Left colon (tissue), 2 donors: ENCODE measurements at places on chromosomes 5 and 9. TPM values are rescaled to one million over a fixed set of nuclear protein-coding genes. Genes with fewer than 3 reads are reported as not detected.
A peak's percentile ranks its signal among the peaks of the same experiment; 100 is the strongest.

GRCh38 chr5:81739291-81739690 lies 11.6 kb downstream of the SSBP2 start:
- no peak for DNase-seq

GRCh38 chr9:133989625-133990365 lies 2.3 kb downstream of the VAV2 start:
- no peak for DNase-seq

MEF2C gene
- total RNA-seq = 10.0 TPM

- DNase-seq = no peak
These were observed 154.5 kb downstream of the ARHGEF28 start for GRCh38 chr5:73780302-73781080.

ELOVL7 gene
- 30.5 TPM for total RNA-seq

CTXN3 gene
- not detected for total RNA-seq

GRCh38 chr5:163106098-163106497 lies 331.3 kb upstream of the CCNG1 start:
- no peak for DNase-seq

GRCh38 chr5:136028782-136029742 lies at the start of gene TGFBI:
Gene TGFBI, plus strand, starts transcription at chr5:136028988. Its CDS starts 68 bp downstream, at chr5:136029056.
- peak; percentile 81 for DNase-seq

DNA sequence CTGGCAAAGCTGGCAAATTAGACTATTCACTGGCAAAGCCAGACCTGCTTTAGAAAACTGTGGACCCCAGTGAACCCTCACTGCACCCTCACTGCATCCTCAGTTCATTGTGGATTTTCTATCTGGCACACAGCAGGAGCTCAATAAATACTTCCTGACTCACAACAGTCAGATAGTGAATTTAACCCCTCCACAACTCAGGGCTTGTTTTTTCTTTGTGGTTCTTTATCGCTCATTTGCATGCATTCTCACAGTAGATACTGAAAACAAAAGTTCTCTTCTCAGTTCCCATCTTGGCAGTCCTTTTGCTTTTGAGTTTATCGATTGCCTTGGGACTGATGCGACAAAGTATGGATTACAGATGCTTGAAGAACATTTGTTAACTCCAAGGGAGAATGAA lies 99.8 kb downstream of the ACTL7B start:
- DNase-seq = no peak

TCF7 gene
- 3.0 TPM for total RNA-seq

GRCh38 chr5:32443145-32443540 lies 1.4 kb downstream of the ZFR start:
- DNase-seq = no peak

NME5 gene
- total RNA-seq = 1.0 TPM

ANKRD31 gene
- 0.11 TPM for total RNA-seq

SPINK7 gene
- not detected for total RNA-seq

DNA sequence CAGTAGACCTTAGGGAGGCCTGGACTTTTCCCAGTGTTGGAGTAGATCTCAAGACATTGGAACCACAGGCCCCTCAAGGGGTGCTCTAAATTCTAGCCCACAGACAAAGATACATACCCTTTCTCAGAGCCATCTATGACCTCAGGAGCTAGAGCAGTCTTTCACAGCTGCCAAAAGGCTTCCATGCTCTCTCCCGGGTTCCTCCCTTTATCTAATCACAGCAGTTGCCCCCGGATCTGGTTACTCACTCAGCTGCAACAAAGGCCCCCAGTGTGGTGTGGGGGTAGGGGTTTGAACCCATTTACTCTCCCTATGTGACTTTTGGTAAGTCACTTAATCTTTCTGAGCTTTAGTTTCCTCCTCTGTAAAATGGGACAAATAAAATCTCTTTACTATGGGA lies 27.0 kb downstream of the POU4F3 start:
- no peak for DNase-seq

DNA sequence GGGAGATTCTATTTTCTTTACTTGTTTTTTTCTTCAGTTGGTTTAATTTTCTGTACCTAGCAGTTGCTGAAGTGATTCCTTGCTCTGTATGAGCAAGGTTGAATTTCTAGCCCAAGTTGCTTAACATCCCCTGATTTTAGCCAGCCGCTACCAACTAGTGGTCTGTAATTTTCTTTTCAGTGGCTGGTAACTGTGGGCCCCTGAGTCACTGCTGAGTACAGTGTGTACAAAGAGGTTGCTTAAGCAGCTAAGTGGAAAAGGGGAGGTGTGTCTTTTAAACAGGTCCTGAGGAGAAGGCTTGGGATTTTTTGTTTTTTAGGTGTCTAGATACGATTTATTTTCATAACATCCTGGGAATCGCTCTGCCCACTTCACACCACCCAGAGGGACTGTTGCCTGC lies 254.7 kb downstream of the NR3C1 start:
- DNase-seq = no peak

DNA sequence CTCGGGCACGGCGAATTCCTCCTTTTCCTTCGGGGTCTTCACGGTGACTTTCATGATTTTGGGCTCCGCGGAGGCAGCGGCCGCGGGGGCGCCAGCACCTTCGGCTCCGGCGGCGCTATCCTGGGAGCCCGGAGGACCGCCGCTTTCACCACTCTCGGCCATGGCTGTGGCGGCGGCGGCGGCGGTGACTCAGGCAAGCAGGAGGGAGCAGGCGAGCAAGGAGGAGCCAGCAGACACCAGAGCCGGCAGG lies 315 bp downstream of the UBQLN1 start:
- no peak for DNase-seq

DNA sequence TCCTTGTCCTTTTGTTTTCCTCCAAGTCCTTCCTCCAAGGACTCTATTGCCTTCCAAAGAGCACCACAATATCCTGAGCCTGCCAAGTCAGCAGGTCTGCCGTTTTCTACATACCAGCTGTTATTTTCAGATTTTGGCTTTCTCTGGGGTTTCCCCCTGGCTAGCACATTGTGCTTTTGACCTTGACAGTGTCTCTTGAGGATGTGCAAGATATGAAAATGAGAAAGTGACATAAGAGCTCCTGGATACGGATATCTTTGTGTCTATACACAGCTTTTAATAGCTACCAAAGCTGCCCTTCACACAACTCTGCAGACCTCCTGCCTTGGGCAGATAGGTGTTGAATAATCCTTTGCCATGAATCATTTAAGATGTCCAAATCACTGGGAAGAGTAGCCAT lies 67.0 kb downstream of the HAPLN1 start:
- no peak for DNase-seq

- no peak for DNase-seq
These were observed 103.2 kb upstream of the VCAN start for GRCh38 chr5:83368319-83368718.

EPB41L4B gene
- 147 TPM for total RNA-seq

HSD17B3 gene
- 0.87 TPM for total RNA-seq

TAF11L10 gene
- total RNA-seq = not detected

RPP25L gene
- total RNA-seq = 40.7 TPM

AK8 gene
- total RNA-seq = not detected

GRCh38 chr9:89721971-89722530 lies 117.2 kb downstream of the GADD45G start:
- no peak for DNase-seq

DNA sequence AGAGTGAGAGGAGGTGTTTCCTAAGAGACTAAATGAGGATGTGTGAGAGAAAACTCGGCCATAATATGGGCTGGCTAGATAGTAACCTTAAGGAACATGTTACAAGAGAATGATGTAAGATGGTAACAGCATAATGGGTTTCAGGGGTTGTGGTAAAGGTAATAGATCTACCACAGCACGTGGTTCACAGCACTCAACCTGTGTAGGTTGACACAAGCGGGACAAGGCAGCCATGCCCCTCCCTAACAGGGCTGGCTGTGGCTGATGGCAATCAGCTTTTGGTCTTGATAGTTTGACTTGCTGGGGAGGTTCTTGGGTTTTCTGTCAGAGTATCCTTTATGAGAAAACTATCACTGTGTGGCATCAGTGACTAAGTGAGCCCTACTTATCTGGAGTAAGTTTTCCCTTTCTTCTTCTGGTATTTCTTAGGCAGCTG lies 138.6 kb downstream of the TRIO start:
- DNase-seq = no peak

TMEM8B gene
- 16.4 TPM for total RNA-seq

SLC36A2 gene
- not detected for total RNA-seq

GRCh38 chr5:35963381-35963843 lies 25.0 kb upstream of the CAPSL start:
- DNase-seq = no peak

- DNase-seq = no peak
These were observed 142.9 kb downstream of the GNA14 start for GRCh38 chr9:77505232-77505631.

DNA sequence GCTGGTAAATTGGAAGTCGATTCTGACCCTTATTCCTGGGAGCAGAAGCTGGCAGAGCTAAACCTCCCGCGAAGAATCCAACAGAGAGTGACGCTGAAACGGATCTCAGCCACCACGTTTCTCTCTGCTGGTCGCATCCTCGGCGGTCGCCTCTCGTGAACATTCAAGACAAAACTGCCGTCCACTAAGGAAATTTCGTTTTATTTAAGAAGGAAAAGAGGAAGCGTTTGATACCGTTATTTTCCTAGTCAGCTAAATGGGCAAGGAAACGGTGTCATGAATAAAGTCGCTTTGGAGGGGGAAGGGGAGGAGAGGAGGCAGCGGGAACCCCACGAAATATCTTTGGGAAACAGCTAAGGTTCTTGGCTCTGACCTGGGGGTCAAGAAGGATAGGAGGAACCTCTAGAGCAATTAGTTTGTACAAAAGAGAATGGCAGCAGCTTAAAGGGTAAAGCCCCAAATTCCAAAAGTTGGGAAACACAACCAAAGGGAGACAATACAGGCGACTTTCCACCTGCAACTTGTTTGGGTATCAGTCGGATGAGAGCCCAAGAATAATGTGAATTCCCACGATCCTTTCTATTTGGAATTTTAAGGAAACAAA lies 1.9 kb downstream of the FOXB2 start:
- no peak for DNase-seq

- no peak for DNase-seq
These were observed 189.0 kb downstream of the RGS3 start for GRCh38 chr9:113652355-113653152.

TAF1L gene
- total RNA-seq = not detected

- no peak for DNase-seq
These were observed 158.6 kb downstream of the MELK start for GRCh38 chr9:36731068-36731956.

FBLL1 gene
- not detected for total RNA-seq

CBY3 gene
- total RNA-seq = not detected

- no peak for DNase-seq
These were observed 98.2 kb downstream of the CAMSAP1 start for GRCh38 chr9:135809166-135809565.

NOXA1 gene
- total RNA-seq = 33.3 TPM

DNA sequence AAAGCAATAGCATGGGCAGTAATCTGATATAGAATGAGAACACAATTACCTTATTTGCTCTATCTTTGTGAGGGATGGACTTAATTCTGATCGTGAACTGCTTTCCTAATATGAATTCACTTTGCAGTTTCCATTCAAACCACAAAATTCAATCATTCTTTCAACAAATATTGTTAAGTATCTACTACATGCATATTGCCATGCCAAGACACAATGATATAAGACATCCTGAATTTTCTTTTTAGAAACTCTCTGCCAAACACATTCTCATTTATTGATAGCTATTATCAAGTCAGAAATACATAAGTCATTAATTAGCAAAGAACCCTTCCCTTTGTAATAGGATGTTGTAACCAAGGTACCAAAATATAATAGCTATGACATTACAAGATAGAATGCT lies 121.6 kb upstream of the TARS1 start:
- DNase-seq = no peak

VLDLR gene
- 22.6 TPM for total RNA-seq

HAVCR1 gene
- total RNA-seq = 3.9 TPM

KIF24 gene
- 1.3 TPM for total RNA-seq

DNA sequence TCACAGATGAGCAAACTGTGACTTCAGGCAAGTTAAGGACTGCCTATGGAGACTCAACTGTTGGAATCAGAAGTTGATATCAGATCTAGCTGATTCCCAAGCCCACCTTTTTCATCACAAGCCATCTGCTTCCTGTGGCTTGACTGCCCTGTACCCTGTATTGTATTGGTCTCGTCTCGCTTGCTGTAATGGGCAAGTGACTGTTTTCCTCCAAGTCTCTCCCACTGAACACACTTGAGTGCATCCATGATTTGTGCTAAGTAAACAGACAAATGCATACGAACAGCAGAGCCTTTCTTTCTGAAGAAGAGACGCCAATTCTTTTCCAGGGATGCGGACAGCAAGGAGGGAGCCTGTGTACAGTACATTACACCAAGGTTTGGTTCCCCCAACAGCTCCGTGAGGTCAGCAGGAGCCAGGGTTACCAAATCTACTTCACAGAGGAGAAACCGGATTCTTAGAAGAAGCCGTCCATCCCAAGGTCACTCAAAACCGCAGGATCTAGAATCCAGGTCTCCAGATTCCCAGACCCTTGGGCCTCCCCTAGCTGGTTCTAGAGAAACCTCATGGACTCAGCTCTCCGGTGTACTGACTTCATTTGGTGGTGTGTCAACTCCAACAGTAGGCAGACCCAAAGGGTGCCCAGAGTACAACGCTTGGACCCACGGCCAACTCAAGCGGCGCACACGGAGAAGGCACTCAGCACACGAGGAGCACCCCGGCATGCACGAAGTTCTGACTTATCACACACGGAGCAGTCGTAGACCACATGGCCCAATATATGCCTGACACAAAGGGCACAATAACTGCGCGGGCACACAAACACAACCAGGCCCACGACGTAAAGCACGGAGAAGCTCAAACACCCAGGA lies 1.1 kb downstream of the BAG1 start:
- no peak for DNase-seq

DNA sequence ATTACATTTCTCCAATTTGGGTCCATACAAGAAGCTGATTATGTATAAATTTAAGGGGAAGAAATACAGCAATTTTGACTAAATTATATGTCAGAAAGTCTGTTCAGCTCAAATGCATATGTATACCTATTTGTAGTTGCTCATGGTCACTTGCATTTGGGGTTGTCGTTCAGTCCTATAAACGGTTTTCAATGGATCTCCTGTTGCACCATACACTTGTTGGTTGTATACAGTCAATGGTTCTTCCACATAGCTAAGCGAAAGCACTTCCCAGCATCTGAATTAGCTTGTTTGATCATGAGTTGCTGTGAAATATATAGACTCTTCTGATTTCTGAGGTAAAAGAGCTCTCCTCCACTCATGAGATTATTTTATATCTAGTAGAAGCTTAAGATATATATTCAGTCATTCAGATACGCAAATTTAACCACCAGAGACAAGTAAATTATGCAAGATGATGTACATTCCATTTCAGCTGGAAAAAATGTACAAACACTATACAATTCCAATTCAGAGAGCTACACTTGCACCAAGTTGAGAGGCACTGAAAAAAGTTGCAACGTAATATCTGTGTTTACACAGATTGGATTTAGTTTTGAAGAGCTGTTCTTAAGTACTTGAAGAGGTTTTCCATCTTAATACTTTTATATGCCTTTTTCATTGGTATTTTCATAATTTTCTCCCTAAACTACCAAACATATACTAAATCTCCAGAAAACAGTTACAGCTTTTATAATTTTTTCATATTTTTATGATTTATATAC lies 64.4 kb upstream of the POU5F2 start:
- no peak for DNase-seq
